ENCODE measurements at places on chromosomes 3 and 15. TPM values are rescaled to one million over a fixed set of nuclear protein-coding genes. Genes with fewer than 3 reads are reported as not detected.

Gene LYZL4
- total RNA-seq, result not detected

Gene CEP63
- total RNA-seq, result 26.4 TPM

Gene GOLIM4
- total RNA-seq, result 77.3 TPM

Gene C3orf22
- total RNA-seq, result not detected
